Hippocampal formation (tissue), 2 donors: ENCODE measurements at places on chromosomes 16 and 17.
A peak's percentile ranks its signal among the peaks of the same experiment; 100 is the strongest.

- peak; percentile 80 for DNase-seq
Measured at GRCh38 chr16:50548125-50548908, at the start of gene NKD1. TSS of gene NKD1 (plus strand) at chr16:50548396. CDS start at chr16:50548554, 158 bp downstream.

DNA sequence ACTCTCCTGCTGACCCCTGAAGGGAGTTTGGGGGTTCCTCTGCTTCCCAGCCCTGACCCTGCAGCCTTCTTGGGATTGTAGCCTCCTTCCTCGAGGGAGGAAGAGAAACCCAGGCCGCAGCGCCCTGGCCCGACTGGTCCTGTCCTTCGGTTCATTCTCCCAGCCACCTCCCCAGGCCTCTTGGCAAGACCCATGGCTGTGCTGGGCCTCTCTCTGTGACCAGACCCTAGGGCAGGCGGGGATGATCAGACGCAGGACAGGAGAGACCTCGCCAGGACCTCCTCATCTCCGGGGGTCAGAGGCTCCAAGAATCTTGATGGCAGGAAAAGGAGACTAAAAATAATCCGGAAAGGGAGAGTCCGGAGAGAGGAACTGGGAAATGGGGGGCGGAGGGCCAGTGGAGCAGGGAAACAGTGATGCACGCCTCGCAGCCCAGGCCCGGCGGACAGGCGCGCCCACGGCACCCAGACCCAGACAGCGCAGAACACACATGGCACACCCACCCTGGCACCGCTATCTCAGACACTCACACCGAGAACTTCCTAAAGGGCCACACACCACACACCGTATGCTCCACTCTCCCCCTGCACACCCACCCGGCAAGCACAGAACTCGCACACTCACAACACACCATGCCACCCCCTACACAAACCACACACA is 1.2 kb downstream of the ARHGEF15 start:
- DNase-seq, result no peak

- no peak for DNase-seq
Measured at GRCh38 chr16:29011112-29011511, 26.3 kb downstream of the LAT start.

- no peak for DNase-seq
Measured at GRCh38 chr16:47904691-47905090, 251.1 kb downstream of the ABCC12 start.

DNA sequence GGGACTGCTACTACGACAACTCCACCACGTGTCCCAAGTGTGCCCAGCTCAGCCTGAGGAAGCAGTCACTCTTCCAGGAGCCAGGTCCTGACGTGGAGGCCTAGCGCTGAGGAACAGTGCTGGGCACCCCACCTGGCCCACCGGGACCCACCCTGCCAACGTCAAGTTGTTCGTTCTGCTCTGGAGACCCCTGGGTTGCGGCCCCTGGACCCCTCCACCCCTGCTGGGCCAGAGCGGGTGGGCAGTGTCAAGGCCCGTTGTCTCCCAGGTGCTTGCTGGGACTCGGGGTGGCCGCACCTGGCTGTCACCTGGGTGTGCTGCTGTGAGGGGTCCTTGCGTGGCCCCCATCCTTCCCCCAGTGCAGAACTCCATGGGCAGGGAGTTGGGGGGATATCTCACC is 34.4 kb downstream of the CDRT15L2 start:
- DNase-seq, result no peak

- no peak for DNase-seq
Measured at GRCh38 chr17:61345061-61345460, 54.6 kb upstream of the TBX2 start.

GRCh38 chr17:58150394-58150793 is 2.2 kb downstream of the OR4D1 start:
- DNase-seq, result no peak

DNA sequence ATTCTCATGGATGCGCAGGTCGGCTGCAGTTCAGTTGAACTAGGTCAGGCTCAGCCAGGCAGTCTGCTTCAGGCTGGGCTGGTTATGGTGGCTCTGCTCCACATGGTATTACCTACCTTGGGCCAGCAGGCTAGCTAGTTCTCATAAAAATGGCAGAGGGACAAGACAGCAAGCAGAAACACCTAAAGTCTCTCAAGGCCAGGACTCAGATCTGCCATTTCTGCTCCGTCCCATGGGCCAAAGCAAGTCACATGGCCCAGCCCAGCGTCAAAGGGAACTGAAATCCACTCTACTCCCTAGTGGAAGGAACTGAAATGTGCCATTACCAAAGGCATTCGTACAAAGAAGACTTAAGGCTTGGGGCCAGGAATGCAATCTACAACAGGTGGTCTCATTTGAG is 160.0 kb downstream of the TMEM132E start:
- DNase-seq, result no peak

- no peak for DNase-seq
Measured at GRCh38 chr16:22318690-22319358, 21.6 kb downstream of the POLR3E start.

DNA sequence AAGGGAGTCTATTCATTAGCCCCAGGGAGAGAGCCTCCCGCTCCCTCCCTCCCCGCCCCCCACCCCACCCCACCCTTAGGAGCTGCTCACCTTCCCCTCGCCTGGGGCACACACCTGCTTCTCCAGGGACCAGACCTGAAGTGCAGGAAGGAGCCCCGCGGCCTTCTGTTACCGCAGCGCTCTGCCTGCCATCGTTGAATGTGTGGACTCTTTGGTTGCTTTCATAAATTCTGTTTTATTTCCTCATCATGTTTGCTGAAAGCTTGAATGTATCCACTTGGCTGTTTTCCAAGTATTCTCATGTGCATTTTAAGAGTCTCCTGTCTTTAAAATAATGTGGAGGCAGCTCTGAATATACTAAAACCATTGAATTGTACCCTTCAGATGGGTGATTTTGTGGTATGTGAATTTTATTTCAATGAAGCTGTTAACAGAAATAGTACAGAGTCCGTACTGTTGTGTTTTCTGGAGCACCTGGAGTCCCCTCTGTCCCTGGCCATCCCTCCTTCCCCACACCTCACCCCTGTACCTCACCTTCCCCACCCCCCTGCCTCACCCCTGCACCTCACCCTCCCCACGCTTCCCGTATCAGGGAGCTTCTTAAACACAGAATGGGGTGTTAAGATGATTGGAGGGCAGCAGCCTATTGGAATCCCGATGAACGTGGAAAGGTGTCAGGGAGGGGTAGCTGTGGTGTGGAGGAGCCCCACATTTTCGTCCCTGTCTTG is 25.5 kb downstream of the RAB11FIP3 start:
- no peak for DNase-seq

DNA sequence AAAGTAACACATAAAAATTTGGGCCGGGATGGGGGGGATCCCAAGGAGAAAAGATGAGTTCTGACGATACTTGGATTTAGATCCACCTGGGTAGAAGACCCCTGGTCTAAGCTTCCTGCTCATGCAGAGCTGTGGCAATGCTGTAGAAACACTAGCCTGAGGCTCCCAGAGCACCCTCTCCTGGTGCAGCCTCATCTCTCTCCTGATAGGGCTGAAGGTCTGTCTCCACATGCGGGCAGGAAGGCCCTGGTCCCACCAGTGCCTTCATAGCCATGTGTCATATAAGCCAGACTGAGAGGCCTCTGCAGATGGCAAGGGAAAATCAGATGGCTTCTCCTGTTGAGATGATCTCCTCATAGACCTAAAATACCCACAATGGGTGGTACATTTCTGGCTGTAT is 518.0 kb upstream of the ZFHX3 start:
- DNase-seq, result no peak

GRCh38 chr16:79169239-79169638 is 431.3 kb downstream of the MAF start:
- DNase-seq, result no peak

- DNase-seq, result no peak
Measured at GRCh38 chr16:57409870-57410587, 5.5 kb downstream of the CCL17 start.

- no peak for DNase-seq
Measured at GRCh38 chr16:84461413-84462295, 42.8 kb downstream of the MEAK7 start.

GRCh38 chr17:13337864-13338371 is 263.8 kb downstream of the HS3ST3A1 start:
- peak; percentile 28 for DNase-seq

DNA sequence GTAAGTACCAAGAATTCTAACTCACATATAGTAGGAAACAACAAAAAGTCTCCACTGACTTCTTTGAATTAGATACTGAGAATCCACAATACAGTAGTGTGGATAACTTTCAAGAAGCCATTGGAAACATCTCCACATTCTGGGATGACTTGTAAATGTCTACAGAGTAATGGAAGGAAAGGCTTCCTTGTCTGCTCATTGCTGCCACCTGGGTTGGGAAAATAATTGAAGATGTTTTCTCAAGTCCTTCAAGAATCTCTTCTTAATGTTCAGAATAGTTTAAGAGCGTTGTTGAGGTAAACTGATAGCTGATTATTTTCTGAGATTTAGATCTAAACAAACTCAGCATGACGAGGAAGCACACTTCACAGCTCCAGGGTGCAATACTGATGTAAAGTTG is 14.0 kb downstream of the CPSF4L start:
- DNase-seq, result no peak

- no peak for DNase-seq
Measured at GRCh38 chr17:49779739-49780231, 8.7 kb upstream of the KAT7 start.

GRCh38 chr16:74046524-74046923 is 250.1 kb upstream of the PSMD7 start:
- DNase-seq, result no peak

GRCh38 chr17:49201481-49201927 is 8.9 kb downstream of the GNGT2 start:
- no peak for DNase-seq

DNA sequence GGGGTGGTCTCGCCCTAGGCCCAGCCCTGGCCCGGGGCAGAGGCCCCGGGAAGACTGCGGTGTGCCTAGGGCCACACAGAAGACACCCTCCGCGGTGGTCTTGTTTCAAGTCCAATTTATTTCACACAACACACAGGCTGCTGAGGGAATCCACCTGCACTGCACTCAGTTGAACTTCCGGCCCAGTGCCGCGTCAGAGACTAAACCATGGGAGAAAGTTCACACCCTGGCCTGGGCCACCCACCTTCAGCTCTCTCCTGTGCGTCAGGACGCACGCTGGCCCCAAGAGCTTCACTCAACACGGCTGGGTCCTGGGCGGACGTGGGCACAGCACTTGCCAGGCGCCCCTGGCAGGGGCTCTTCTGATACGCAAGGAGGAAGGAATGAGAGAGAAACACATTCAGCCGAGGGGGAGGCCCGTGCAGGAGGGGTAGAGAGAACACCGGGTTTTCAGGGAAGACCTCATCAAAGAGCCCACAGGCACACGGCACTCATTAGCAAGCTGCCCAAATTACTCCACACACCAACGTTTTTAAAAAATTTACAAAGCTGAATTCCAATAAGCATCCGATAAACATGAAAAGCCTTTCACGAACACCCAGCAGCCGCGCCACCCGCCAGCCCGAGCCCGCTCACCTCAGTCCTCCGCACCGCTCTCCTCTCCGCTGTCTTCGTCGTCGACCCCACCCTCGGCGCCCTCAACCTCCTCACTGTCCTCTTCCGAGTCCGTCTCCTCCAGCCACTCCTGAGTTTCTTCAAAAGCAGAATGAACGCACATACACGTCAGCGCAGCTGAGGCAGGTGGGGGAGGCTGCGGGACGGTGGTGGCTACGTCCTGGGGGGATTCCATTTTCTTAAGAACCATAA is 57.8 kb downstream of the KLHDC4 start:
- no peak for DNase-seq

DNA sequence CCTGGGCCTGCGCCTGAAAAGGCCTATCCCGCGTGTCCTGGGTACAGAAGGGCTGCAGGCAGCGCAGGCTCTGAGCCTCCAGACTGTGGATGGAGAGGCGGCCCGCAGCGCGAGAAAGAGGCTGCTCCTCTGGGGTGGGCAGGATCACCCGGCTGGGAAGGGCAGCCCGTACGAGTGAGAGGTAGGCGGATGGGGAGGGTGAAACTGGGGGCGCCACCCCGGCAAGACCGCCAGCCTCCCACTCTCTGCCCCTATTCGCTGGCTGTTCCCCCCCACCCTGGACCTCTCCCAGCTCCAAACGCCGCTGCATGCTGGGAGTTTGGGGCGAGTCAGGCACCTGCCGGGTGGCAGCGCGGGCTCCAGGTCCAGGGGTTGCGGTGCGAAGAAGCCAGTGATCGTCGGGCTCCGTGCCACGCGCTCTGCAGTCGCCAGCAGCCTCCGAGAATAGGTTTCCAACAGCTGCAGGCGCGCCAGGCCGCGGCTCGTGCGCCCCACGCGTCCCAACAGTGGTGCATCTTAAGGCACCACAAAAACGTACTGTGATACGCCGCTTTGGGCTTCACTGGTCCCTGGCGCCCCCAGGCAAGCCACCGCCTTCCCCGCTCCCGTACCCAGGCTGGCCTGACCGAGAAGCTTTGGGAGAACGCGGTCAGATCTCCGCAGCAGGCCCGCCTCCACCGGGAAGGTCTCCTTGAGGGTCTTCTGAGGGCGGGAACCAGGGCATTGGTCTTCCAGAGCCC is 1.1 kb downstream of the NOXO1 start:
- DNase-seq, result no peak

GRCh38 chr16:46583036-46583435 is 38.1 kb downstream of the SHCBP1 start:
- DNase-seq, result no peak

DNA sequence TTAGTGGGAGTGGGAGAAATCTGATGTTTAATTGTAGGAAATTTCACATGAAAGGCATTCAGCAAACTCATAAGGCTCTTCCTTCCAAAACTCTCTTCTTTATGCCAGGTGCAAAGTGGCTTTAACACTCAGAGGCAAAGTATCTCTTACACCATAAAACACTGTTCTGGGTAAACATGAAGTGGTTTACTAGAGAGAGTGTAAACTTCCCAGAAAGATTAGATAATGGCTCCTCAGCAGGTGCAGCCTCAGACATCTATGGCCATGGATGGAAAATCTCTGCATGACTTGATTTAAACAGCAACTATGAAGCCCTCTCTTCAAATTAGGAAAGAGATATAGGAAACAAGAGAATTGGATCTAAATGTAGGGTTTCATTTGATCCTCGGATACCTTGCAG is 583.1 kb upstream of the SALL1 start:
- no peak for DNase-seq
